Non-pigmented ciliary epithelial cell (primary cell): ENCODE measurements at places on chromosomes 2 and 18.

DNA sequence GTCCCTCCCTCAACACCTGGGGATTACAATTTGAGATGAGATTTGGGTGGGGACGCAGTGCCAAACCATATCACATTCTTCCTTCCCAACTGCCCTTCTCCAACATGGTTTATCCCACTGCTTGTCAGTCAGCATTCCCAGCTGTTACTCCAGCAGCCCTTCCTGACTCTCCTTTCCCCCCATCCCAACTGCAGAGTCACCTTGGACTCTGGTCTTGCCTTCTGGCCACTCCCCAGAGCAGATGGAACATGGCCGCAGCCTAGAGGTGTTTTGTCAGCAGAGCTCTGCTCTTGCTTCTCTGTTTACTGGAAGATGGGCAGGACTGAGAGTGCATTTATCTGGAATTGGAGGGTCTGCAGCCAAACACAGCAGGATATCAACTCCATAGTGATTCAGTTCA is 51.2 kb upstream of the MEX3C start:
- DNase-seq, result no peak

DNA sequence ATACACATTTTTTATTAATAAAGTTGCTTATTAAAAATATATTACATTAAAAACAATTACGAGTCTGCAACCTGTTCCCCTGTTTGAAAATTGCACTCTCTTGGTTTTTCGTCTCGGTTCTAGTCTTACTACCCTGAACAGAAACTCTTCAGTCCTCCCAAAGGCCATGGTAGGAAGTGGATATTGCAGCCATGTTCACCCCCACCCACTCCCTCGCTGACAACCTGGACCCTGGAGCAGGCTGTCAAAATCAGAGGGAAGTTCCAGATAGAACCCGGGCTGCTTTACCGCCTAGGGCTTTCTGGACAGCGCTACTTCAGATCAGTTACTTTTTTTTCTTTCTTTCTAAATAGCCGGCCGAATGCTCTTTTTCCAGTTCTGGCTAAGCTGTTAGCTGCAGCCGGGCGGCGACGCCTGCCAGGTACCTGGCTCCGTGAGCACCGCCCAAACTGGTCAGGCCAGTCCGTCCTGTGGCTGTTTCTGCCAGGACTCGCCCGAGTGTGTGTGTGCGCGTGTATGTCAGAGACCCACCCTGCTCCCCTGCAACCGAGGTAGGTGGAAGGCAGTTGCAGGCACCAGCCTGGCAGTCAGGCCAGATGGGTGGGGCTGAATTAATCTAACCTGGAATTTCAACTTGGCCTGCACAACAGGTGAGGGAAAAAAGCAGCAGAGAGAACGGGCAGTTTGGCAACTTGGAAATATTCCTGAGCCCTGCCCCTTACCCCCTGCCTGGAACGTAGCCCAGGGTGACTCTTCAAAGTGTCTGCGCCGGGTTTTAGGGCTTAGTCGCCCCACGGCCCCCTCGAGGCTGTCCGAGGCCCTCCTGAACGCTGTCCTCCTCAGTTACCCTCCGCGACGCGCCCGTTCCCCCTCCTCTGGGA is 1.1 kb upstream of the TET3 start:
- DNase-seq, result no peak

GRCh38 chr18:12162786-12163185 is 69.1 kb downstream of the ANKRD62 start:
- no peak for DNase-seq

DNA sequence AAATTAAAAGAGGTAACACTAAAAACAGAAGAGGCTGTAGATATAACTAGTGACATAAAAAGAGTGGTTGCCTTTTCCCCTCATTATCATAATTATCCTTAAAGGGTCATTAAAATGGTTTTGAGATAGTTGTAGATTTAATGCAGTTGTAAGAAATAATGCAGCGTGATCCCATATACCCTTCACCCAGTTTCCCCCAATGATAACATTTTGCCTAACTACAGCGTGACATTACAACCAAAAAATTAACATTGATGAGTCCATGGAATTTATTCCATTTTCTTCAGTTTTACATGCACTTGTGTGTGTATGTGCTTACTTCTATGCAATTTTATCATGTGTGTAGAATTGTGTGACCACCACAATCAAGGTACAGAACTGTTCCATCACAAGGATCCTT is 13.2 kb upstream of the RMND5A start:
- no peak for DNase-seq

DNA sequence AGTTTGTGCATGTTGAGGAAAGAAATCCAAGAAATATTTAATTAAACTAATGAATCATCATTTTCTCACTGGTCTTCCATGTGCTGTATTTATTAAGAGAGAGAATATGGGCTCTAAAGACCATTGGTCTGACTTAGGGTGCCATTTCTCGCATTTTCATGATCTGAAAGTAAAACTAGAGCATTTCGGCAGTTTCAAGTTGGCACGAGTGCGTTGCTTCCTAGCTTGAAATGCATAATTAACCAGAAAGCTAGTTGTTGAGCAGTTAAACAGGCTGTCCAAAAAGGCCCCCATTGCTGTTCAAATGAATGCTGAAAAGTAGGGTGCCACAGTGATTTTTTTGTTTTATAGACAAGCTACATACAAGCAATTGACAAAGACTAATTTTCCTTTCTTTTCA is 47.4 kb downstream of the SLC8A1 start:
- no peak for DNase-seq

- no peak for DNase-seq
Observed at GRCh38 chr2:200667413-200667812, 81.6 kb downstream of the AOX1 start.

- no peak for DNase-seq
Observed at GRCh38 chr18:51250458-51251024, 53.1 kb upstream of the MEX3C start.

- no peak for DNase-seq
Observed at GRCh38 chr18:27704736-27705361, 472.1 kb downstream of the CDH2 start.

GRCh38 chr2:217922101-217923006 is 80.4 kb downstream of the TNS1 start:
- DNase-seq, result no peak

DNA sequence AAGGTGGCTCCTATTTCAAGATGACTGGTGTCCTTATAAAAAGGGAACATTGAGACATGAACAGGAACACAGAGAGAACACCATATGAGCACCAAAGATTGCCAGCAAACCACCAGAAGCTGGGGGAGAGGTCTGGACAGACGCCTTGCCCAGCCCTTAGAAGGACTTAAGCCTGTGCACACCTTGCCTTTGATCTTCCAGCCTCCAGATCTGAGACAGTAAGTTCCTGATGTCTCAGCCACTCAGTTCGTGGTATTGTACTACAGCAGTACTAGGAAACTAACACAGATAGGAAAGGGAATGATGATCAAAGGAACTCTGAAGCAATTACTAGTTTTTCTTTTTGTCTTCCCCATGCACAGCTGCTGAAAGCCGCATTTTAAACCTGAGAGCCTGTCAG is 137.3 kb upstream of the FHL2 start:
- no peak for DNase-seq

DNA sequence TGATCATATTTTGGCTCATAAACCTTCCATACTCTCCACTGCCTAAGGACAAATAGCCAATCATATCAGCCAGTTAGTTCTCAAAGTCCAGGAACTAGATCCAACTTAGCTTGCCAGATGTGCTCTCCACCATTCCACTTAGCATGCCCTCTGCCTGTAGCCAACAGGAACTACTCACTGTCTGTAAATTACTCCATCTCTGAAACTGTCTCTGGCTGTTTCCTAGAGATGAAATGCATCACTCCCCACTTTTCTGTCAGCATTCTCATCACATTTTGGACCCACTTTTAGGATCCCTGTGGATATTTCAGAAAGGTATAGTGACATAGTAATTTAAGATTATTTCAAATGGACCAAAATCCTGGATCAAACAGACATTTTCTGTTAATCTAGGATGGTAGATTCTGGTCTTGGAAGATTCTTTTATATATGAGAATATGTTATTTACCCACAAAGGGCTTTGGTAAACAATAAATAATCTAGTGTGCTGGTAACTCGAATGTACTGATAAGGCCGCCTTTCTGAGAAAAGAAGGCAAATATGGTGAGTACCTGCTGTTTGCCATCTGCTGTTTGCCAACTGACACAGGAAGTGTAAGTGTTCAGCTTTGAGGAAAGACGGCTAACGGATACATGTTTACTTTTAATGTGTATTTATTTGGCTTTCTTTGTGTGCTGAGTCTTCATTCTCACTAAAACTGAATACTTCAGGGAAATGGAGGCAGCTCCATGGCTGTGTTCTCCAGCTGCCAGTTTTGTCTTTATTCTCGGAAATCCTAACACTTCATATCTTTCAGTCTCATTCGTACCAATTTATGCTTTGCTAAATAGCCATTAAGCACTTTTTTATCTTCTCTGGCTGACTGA is 79.5 kb downstream of the EVA1A start:
- DNase-seq, result no peak

DNA sequence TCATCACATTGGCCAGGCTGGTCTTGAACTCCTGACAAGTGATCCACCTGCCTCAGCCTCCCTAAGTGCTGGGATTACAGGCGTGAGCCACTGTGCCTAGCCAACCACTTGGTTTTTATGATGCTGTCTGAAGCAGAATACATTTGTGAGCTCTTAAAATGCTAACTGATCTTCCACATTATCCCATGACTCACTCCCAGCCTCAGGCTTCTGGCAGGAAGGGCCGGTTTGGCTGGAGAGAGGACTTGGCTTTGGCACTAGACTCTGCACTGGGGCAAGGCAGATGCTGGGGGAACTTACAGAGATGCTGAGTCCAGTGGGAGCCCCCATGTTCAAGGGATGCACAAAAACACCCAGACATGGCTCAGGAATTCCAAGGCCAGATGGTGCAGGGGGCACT is 40.5 kb upstream of the SH3BP4 start:
- DNase-seq, result peak; percentile 19

DNA sequence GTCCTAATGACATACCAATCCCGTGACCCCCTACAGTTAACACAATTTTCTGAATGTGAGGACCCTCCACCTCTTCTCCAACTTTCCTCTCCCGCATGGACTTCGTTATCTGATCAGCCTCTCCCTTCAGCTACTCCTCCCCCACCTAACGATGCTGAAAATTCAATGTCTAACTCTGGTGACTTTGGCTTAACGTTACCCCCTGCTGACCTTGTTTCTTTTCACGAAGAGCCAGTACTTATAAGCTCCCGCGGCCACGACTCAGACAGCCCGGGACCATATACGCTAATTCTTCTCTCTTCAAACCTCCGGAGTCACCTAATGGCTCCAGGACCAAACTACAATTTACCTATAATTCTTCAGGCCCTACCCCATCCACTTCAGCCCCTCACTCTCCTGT is 29.2 kb downstream of the VPS54 start:
- no peak for DNase-seq

DNA sequence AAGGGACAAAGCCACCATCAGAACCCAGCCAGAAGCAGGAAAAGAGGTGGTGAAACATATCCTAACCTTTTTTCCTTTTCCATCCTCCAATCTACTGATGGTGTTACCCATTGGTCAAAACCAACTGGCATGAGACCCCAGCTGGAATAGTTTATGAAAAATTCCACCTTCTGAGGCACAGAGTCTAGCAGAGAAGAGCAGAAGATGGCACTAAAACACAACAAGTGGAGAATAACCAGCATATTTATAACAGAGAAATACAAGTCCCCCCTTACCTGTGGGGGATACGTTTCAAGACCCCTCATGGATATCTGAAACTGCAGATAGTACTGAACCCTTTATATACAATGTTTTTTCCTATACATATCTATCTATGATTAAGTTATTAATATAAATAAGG is 4.9 kb upstream of the INPP1 start:
- DNase-seq, result no peak

GRCh38 chr2:239940861-239941570 is 84.1 kb downstream of the NDUFA10 start:
- no peak for DNase-seq

DNA sequence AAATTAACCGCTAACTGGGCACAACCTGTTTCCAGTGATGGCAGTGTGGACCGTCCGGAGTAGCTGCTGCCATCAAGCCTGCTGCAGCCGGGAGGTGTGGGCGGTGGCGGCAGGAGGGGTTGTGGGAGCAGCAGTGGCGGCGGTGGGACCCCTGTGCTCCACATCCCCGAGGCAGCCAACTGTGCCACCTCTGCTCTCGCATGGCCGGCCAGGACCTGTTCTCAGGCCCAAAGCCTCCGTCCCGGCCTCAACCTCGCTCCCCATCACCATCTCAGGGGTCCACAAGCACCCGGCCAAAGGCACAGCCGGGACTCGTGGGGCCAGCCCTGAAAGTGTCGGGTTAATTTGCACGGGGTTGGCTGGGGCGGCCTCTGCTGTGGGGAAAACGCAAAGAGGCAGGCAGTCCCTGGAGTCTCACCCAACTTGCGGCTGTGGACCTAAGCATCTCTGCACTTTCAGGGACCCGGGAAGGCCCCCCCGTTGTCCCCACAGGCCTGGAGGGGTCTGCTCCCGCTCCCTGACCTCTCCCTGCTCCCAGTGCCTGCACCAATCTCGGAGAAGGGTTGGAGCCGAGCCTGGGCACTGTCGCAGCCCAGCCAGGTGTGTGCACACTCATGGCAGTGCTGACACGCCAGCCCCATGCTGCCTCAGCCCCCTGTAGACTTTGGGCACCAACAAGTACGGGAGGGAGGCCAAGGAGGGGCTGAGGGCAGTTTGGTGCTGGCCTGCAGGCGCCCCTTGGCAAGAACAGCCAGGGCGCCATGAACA is 44.4 kb upstream of the PEX13 start:
- DNase-seq, result no peak

GRCh38 chr2:224645722-224646121 is 60.6 kb upstream of the CUL3 start:
- no peak for DNase-seq

- no peak for DNase-seq
Observed at GRCh38 chr2:21642647-21643046, 518.9 kb downstream of the TDRD15 start.

DNA sequence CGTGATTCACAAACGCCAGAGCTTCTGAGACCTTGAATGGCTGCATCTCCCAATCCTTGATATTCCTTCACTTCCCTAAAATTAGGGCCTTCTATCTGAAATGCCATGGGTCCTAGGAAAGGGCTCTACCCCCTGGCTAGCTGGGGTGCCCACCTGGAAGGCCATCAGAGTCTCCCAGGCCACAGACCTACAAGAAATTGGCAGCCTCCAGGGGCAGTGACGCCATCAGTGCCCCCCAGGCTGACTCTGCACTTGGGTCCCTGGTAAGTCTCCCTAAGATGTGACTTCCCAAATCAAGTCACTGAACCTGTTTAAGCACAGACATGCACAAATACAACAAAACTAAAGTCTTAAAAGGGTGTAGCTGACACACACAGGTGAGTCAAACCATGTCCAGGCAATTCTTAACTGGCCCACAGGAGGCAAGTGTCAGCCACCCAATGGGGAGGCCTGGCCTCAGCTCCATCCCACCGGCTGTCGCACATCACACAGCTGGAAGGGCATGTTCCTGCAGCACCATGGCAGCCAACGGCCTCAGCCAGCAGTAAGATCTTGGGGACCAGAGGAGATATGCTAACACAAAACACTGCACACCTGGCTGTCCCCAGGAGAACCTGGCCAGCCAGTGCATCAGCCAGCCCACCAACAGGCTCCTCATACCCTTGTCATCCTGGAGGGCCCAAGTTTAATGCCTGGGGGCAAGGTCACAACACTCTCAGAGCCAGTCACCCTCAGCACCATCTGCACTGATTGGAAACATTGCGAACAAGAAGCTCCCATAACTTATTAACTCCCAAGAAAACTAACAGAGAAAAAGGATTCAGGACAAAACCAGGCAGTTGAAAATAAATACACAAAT is 5.2 kb downstream of the PARD6G start:
- DNase-seq, result no peak
